ENCODE measurements at places on chromosomes 3 and 15.

DNA sequence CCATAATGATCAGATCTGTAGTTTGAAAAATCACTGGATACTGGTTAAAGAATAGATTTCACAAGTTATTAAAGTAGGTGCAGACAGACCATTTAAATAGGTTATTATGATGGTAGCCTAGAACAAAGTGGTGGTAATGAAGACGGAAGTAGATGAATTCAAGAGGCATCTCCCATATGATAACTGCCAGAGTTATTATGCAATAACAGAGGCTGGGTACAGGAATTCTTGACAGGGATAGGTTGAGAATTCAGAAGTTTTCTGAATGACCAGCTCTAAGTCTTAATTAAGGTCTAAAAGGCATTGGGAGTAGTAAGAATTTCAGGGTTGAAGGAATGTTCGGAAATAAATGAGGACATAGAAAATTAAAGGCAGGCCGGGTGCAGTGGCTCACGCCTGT, 108.9 kb downstream of the PEAK1 start:
- DNase-seq = no peak

- DNase-seq = no peak
Measured at GRCh38 chr3:169389925-169390253, 273.6 kb downstream of the MECOM start.

- no peak for DNase-seq
Measured at GRCh38 chr15:66865622-66866611, 163.9 kb downstream of the SMAD6 start.

- no peak for DNase-seq
Measured at GRCh38 chr3:191637611-191638010, 176.6 kb downstream of the PYDC2 start.

- no peak for DNase-seq
Measured at GRCh38 chr15:60894347-60894746, 334.8 kb downstream of the RORA start.

DNA sequence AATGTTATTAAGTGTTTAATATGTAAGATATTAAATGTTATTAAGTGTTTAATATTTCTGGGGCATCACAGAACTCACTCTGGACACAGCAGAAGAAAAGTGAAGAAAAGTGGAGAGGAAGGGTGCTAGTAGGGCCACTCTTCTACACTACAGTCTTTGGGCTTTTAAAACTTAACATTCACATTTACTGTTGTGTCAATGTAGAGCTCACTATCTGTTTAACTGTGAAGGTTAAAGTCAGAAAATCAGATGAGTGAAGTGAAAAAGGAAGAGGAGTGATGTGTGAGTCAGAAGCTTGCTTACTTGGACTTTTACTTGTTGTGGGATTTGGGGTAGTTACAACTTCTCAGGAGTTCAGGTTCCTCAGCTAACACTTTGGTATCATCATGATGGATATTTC, 145.3 kb upstream of the DNAJC19 start:
- DNase-seq = no peak

- DNase-seq = no peak
Measured at GRCh38 chr15:41966920-41967465, 5.4 kb downstream of the EHD4 start.

DNA sequence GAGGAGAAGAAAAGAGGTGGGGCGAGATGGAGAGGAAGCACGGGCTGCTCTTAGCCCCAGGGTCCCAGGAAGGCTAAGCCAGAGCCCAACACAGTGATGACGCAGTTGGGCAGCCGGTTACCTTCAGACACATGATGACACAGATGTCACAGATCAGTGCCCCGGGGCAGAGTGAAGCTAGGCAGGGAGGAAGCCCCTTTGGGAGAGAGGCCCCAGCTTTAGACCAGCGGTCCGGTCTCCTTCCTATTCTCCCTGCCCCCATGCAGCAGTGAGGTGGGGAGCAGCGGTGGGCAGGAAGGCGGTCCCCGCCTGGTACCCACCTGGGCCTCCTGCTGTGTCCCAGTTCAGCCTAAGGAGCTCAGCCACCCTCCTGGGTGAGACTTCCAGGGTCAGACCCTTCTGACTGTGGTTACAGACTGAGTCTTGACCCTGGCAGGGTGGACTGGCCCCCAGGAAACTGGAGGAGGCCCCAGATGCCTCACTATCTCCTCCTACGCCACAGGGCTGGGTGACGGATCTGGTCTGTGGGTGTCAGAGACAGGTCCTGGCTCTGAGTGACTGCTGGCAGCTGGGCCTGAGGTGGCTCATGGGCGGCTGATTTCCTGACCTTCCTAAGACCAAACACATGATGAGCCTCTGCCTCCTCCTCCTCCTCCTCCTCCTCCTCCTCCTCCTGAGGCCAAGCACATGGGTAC, 38.8 kb upstream of the LINGO1 start:
- DNase-seq = no peak

All from stimulated activated CD4-positive, alpha-beta T cell treated with anti-CD3 and anti-CD28 coated beads, Interleukin-15, amount 100 ng/mL, for 48 hours (primary cell).